ENCODE measurements at places on chromosomes 13 and 19.

DNA sequence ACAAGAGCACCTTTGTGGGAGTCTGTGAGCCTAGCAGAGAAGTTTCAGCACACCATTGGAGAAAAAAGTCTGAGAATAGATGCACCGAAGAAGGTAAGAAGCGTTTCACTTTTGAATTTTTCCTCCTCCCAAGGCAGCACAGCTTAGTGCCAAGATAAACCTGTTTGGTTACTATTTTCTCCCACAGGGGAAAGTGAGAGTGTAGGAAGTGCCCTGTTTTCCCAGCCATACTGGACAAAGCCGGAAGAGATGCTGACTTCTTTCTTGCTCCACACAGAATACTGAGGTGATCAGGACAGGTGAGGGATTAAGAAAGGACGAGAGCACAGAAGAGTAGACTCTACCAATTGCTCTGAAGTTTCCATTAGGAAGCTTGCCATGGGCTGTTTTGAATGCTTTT is 1011.0 kb upstream of the MIR17HG start:
- DNase-seq, result no peak

- no peak for DNase-seq
Measured at GRCh38 chr13:65310663-65311328, 1919.3 kb downstream of the PCDH9 start.

DNA sequence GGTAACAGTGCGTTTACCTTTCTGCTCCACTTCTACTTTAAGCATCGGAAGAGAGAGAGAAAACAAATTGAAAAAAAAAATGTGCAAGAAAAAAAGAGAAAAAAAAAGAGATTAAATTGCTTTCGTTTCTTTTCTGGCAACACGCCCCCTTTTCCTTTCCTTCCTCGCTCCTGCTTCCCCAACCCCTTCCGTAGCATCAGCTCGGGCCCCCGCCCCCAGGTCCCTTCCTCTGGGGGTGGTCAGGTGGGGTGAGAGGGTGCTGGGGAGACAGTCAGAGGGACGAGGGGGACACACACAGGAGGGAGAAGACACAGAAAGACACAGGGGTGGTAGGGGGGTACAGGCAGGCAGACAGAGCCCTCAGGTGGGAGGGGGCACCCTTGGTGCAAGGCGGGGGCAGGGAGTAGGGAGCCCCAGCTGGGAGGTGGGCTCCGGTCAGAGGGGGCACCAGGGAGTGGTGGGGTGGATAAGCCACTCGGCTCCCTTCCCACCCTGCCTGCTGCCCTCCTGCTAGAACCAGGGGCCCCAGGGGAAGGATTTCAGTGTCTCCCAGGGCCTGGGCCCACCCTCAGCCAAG is 30.7 kb upstream of the ASF1B start:
- no peak for DNase-seq

DNA sequence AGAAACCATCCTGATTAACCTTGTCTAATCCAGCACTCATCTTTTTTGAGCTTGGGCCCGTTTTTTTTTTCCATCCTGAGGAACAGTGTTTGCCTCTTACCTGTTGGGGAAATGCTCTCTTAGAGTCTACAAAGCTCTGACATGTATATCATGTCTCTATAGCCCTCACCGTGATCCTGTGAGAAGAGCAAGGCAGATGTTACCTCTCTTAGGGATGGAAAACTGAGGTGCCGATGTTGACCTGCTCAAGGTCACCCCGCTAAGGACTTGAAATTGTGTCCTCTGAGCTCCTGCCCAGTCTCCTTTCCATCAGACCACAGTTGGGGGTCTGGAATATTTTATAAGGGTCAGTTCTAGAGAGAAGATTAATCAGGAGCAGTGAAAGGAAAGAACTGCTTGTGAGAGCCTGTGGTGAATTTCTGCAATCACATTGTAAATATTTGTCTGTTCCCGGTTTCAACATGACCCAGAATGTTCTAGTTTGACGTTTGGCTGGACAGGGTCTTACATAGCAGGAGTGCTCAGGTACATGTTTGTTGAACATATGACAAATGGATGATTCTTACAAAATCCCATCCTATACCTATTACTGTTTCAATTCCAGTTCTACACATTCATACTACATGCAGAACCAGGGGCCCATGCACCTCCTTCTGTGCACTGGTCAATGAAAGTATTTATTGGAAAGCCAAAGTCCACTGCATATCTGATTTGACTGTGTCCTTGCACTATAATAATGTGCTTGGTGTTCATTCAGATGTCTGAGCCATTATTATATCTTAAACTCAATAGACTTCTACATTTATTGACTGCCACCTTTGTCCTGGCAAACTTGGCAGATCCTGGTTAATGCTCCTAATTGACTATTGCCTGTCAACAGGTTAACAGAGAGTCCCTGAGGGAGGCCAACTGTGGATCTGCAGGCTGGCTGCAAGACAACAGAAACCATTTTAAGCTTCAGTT is 12.1 kb downstream of the SLC25A15 start:
- no peak for DNase-seq

DNA sequence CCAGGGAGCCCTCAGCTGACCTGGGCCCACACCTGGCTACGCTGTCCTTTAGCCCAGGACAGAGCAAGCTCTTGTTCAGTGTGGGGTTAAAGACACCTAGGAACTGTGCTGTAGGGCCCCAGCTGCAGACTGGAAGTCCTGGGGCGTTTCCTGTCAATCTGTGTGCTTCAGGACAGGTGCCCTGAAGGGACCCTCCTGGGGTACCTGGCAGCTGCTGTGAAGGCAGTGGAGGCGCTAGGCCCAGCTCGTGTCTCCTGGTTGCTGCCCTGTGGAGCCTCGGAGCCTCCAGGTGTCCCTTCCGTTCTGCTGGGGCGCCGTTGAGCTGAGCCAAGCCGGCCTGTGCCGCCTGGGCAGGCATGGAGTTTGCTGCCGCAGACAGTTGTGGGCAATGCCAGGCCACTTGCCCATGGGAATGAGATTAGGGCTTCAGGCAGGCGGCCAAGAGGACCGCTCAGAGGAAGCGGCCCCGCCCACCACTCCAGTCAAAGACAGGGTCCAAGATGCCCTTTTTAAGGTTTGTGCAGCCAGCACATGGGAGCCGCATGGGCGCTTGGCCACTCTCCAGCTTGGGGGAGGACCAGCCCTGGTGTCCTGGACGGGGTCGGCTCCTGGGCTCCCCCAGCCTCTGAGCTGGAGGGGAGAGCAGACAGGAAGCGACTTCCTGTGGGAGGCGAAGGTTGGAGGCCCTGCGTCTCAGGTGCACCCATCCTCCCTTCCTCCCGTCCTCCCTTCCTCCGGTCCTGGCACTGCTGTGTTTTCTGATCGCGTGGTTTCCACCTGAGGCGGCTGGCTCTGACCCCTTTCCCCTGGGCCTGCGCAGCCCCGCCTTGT is 4.0 kb downstream of the PTBP1 start:
- DNase-seq, result no peak

GRCh38 chr13:111160648-111161047 is 45.5 kb downstream of the ARHGEF7 start:
- DNase-seq, result no peak

DNA sequence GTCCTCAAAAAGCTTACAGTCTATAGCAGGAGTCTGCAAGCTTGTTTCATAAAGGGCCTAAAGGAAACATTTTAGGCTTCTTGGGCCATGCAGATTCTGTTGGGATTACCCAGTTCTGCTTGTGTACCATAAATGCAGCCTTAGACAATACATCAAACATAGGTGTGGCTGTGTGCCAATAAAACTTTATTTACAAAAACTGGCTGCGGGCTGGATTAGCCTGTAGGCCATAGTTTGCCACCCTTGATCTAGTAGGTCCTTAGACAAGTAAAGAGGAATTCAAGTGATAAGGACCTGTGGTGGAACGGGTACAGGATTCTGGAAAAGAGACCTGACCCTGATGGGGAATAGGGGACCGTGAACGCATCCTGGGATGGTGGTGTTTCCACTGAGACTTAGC is 51.9 kb downstream of the ESD start:
- DNase-seq, result no peak

GRCh38 chr13:40758811-40759210 is 12.2 kb downstream of the MRPS31 start:
- DNase-seq, result no peak

GRCh38 chr13:27954406-27954851 is 14.7 kb downstream of the CDX2 start:
- no peak for DNase-seq
